ENCODE measurements at places on chromosomes 7 and 10.

DNA sequence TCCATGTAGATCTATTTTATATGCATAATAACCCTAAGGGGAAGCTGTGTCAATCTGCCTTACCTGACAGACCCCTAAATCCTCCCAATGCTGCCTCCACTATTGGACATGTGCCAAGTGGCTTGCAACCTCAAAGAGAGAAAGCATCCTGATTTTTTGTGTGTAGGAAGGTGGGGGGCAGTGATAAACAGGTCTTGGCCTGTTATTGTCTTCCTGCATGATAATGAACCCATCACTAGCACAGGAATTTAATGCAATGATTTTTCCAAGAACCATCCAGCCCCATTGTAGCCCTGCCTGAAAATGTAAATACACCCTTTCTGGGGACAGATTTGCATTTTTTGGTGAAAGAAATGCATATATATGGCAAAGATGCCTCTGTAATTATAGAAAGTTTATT, 850.2 kb downstream of the LRMDA start:
- DNase-seq: no peak

GRCh38 chr7:45048748-45049147, 40.0 kb downstream of the NACAD start:
- DNase-seq: no peak

DNA sequence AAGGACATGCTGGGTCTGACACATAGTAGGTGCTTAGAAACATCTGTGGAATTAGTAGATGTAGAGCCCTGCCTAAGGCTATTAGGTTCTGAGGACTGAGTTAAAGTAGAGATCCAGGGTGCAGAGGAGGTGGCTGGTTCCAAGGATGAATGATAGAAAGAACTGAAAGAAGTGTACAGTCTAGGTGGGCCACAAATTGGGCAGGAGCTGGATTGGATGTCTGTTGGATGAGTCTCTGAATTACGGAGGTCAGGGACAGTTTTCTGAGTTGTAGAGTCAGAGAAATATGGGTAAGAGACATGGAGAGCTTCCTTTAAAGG, 2.0 kb upstream of the SAMD8 start:
- DNase-seq: no peak

- DNase-seq: no peak
Measured at GRCh38 chr7:20038676-20039075, 178.5 kb downstream of the MACC1 start.

DNA sequence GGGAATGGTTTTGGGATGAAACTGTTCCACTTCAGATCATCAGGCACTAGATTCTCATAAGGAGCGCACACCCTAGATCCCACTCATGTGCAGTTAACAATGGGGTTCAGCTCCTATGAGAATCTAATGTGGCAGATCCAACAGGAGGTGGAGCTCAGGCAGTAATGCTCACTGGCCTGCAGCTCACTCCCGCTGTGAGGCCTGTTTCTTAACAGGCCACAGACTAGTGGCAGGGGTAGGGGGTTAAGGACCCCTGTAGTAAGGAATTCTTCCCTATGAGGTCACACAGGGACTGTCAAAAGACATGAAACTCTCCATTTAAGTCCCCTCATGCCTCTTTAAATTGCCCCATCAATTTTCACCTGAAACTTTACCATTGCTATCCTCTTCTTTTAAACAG, 8.0 kb downstream of the HGF start:
- DNase-seq: no peak

GRCh38 chr10:67612577-67613537, 83.1 kb downstream of the CTNNA3 start:
- peak; percentile 25 for DNase-seq

DNA sequence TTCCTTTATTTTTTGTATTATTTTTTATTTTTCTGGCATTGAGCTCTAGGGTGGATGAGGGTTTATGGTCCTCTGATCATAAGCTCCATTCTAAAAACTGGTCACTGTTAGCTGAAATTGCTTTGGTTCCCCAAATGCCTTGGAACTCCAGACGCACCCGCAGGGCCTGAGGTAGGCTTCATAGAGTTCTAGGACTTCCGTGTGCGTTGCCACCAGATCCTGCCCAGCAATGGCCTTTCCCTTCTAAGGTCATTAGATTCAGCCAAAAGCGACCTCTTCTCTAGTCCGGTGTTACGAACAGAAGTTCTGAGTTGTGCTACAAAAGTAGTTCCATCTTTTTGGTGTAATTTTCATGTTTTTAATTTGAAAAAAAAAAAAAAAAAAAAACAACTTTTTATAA, 64.4 kb downstream of the KLHDC10 start:
- DNase-seq: no peak

DNA sequence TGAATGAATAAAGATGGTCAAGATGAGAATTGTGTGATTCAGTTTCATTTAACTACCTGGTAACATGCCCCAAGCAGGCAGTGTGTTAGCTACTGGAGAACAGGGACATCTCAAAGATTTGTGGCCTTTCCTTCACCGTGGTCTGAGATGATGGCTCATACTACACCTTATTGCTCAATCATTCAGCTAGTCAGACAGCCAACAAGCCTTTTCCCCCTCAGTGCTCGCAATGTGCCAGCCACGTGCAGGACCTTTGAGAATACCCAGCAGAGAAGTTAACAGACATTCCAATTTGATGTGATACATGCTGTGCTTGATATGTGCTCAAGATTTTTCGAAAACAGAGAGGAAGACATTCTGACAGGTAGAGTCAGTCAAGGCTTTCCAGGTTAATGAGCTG, 562.8 kb downstream of the SUGCT start:
- DNase-seq: no peak

DNA sequence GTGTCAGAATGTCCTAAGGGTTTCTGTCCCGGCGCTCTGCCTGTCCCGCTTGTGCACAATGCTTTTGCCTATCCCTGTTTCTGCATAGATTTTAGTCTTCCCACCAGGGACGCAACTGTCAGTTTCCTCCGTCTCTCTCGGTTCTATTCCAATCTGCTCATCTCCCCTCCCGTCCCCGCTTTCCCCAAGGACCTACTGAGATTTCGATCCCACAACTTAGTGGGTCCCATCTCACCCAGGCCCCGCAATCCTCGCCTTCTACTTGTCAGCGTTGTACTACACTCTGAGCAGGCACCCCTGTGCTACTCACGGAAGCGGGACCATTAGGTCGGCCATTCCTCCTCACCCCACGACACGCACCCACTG, 519 bp upstream of the ZNF655 start:
- no peak for DNase-seq

- no peak for DNase-seq
Measured at GRCh38 chr10:61821693-61822092, 79.8 kb upstream of the ARID5B start.

DNA sequence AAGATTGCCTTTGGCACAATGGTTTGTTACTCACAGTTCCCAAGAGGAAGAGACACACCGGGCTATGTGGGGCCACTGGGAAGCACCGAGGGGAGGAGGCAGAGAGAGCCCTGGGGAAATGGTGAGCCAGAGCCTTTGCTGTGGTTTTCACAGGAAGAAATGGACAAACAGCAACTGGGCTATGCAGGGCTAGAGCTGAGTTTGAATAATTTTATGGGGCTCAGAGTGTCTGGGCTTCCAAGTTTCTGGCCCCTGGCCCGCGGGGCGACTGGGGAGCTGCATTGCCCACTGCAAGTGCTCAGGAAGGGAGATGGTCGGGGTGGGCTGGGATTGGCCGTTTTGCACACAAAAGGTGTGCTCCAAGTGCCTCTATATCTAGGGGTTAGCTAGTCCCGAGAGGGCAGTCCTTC, 92.6 kb downstream of the CHST15 start:
- no peak for DNase-seq

All from CD8-positive, alpha-beta T cell (primary cell).